ENCODE measurements at places on chromosomes 11 and 22.

GRCh38 chr11:76856106-76856505 lies 4.6 kb upstream of the ACER3 start:
- H3K27ac ChIP-seq: no peak overlapping the region
- no peak for DNase-seq
- H3K4me3 ChIP-seq: no peak overlapping the region
- no peaks in the 10 kb centered on the region for H3K27me3 ChIP-seq

DNA sequence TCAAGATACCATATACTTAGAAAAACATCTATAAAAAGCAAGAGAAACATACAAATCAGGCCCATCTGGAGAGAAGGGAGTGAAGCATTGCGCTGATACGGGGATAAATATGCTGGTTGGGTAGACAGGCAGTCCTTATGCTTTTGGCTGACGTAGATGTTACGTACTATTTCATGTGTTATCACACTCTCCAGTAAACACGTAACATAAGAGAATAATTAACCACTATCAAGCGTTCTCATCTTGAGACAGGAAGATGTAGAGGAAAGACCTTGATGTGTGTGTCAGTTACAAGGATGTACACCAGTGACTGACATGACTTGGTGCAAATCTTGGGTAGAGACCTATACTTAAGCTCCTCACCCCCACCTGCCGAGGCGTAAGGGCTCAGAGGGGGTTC lies 86.7 kb upstream of the PRODH start:
- no peaks in the 10 kb centered on the region for H3K4me1 ChIP-seq
- no peaks in the 10 kb centered on the region for H3K27me3 ChIP-seq
- no peak overlapping the region for H3K27ac ChIP-seq
- DNase-seq: no peak
- no peak overlapping the region for H3K4me3 ChIP-seq

- no peak overlapping the region for H3K4me3 ChIP-seq
- H3K27ac ChIP-seq: no peak overlapping the region
- DNase-seq: no peak
Measured at GRCh38 chr11:67174311-67174710, 55.2 kb downstream of the KDM2A start.

DNA sequence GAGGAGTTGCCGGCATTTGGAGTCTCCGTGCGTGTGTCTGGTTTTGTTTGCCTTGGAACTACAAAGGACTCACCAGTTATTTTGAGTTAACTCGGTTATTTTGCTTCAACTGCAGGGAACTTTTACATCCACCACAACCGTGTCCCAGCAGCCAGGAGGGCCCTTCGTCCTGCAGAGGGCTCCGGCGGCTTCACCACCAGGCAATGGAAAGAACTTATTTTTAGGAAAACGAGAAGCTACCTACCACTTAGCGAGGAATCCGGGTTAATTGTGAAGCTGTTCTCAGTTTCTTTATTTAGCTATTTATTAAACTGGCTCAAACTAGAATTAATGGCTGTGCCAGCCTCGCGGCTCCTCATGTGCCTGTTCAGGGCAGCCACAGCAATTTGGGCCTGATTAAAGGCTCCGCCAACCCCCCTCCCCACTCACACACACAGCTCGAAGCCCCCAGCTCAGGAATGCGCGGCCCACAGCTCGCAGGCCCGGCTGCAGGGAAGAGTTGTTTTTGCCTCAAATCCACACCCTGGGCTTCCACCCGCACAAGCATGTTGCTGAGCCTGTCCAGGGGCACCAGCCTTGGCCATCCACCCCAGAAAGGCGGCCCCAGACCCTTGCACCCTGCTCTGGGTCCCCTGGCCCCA lies 55.9 kb upstream of the FGF3 start:
- H3K4me3 ChIP-seq: no peak overlapping the region
- no peaks in the 10 kb centered on the region for H3K27me3 ChIP-seq
- no peak for DNase-seq
- H3K27ac ChIP-seq: no peak overlapping the region
- H3K4me1 ChIP-seq: no peaks in the 10 kb centered on the region

GRCh38 chr11:126154691-126155090 lies 56.8 kb downstream of the RPUSD4 start:
- H3K4me1 ChIP-seq: peaks cover 15% of the 10 kb centered on the region
- no peaks in the 10 kb centered on the region for H3K36me3 ChIP-seq
- H3K27ac ChIP-seq: no peak overlapping the region
- H3K4me3 ChIP-seq: no peak overlapping the region

GRCh38 chr11:77124041-77124440 lies 4.0 kb upstream of the MYO7A start:
- H3K27me3 ChIP-seq: no peaks in the 10 kb centered on the region
- no peak overlapping the region for H3K27ac ChIP-seq
- no peak overlapping the region for H3K4me3 ChIP-seq
- DNase-seq: no peak
- H3K36me3 ChIP-seq: no peaks in the 10 kb centered on the region
- peaks cover 13% of the 10 kb centered on the region for H3K4me1 ChIP-seq

DNA sequence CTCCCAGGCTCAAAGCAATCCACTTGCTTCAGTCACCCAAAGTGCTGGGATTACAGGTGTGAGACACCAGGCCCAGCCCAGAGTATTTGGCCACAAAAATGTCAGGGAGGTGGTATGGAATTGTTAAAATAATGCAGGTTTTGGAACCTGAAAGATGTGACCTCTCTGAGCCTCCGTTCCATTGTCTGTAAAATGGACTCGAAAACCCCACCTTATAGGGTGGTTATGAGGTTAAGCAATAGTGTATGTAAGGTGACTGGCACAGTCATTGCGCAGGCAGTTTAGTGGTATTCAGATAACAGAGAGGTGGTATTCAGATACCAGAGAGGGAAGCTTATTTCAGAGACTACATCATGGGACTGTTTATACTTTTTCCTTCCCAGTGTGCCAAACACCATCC lies 52.5 kb upstream of the PRSS23 start:
- H3K4me1 ChIP-seq: no peaks in the 10 kb centered on the region
- no peaks in the 10 kb centered on the region for H3K27me3 ChIP-seq
- no peak for DNase-seq
- H3K4me3 ChIP-seq: no peak overlapping the region
- H3K27ac ChIP-seq: no peak overlapping the region
- no peaks in the 10 kb centered on the region for H3K36me3 ChIP-seq

GRCh38 chr11:108803776-108804175 lies 138.9 kb downstream of the DDX10 start:
- peaks cover 13% of the 10 kb centered on the region for H3K4me1 ChIP-seq
- no peaks in the 10 kb centered on the region for H3K36me3 ChIP-seq
- no peak for DNase-seq
- H3K27me3 ChIP-seq: no peaks in the 10 kb centered on the region
- H3K4me3 ChIP-seq: no peak overlapping the region

DNA sequence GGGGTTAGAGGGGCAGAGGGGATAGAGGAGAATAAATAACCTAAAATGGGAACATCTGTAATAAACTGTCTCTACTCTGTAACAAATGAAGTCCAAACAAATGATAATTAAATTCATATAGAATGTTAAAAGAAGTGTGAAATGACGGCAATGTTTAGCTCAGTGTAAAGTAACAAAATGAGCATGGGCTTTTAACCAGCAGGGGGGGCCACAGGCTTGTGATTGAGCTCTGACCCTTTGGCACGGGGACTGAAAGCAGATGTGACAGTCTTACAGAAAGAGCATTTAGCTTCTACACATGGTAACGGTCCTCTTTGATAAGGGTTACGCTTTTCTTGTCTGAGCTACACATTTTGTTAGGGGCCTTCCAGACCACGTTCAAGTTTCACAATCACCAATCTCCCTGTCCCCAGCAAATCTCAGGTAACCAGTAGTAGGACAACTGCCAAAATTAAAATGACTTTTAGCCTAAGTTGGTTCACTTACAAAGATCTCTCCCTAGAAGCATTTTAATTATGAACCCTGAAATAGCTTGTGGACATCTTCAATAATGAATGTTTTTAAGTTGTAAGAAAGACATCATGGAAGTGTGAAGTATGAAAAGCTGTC lies 262.5 kb downstream of the DCDC1 start:
- no peak overlapping the region for H3K27ac ChIP-seq
- H3K4me3 ChIP-seq: no peak overlapping the region
- DNase-seq: no peak
- H3K36me3 ChIP-seq: no peaks in the 10 kb centered on the region

GRCh38 chr11:126284829-126285228 lies 1.9 kb downstream of the TIRAP start:
- no peaks in the 10 kb centered on the region for H3K36me3 ChIP-seq
- peak; percentile 39 for DNase-seq
- no peaks in the 10 kb centered on the region for H3K4me1 ChIP-seq
- H3K27me3 ChIP-seq: no peaks in the 10 kb centered on the region
- no peak overlapping the region for H3K27ac ChIP-seq

DNA sequence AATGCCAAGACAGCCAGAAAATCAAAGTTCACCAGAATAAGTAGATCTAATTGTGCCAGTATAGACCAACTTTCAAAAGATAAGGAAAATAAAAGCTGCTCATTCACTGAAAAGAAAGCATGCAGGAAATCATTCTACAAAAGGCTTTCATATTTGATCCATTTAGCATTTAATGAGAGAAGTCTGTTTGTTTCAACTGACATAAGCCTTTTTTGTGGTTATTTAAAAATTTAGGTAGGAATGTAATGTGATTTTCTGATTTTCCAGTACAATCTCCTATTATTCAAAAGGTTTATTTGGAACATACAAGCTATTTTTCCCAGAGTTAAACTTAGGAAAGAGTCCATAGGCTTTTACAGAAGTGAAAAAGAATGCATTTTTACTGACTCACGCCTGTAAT lies 92.7 kb downstream of the SBF2 start:
- no peak overlapping the region for H3K27ac ChIP-seq
- H3K4me1 ChIP-seq: no peaks in the 10 kb centered on the region
- DNase-seq: no peak
- H3K27me3 ChIP-seq: no peaks in the 10 kb centered on the region
- no peaks in the 10 kb centered on the region for H3K36me3 ChIP-seq

GRCh38 chr22:25908755-25909154 lies 166.8 kb downstream of the MYO18B start:
- H3K4me3 ChIP-seq: no peak overlapping the region
- no peak overlapping the region for H3K27ac ChIP-seq
- no peak for DNase-seq
- H3K36me3 ChIP-seq: no peaks in the 10 kb centered on the region

DNA sequence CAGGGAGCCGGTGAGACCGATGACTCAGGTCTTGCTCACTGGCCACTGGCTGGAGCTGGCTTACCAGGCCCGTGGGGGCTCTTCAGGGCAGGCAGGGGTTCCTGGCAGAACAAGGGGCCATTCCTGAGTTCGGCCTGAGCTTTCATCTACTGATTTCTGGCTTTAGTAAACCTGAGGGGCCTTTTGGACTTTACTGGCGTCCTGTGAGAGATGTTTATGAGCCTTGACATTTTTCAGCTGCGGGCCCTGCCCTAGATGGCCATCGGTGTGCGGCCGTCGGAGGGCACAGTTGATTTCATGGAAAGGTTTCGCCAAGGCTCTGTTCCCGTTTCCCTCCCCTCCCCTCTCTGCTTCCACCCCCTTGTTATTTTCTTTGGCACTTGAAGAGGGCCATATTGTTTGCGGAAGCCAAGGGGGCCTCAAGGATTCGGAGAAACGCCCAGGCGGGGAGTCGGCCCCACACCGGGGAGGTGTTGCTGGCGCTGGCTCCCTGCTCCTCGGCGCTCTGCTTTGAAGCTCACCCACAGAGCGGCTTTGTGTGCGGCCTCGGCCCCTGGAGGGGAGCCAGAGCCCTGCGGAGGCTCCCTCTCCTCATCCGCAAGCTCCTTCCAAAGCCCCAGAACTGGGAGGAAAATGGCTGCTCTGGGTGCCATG lies 17.7 kb downstream of the ELF5 start:
- DNase-seq: no peak
- no peak overlapping the region for H3K4me3 ChIP-seq
- H3K27me3 ChIP-seq: no peaks in the 10 kb centered on the region
- no peaks in the 10 kb centered on the region for H3K4me1 ChIP-seq
- H3K36me3 ChIP-seq: no peaks in the 10 kb centered on the region

DNA sequence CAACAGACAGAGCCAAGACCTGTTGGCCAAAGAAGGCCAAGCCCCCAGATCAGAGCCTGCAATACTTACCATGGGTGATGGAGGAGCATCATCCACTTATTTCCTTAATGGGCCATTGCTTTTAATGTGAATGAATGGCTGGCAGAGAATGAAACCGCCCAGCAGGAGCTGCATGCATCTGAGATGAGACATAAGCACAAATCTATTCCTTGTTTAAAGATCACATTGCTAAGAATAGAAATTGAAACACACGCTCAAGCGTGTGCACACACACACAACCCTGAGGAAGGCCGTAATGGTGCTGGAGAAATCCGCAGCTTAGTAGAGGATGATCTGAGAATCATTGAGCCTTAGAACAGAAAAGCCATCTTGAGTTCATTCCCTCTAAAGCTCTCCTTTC lies 5.3 kb upstream of the RRAS2 start:
- H3K4me1 ChIP-seq: no peaks in the 10 kb centered on the region
- no peak overlapping the region for H3K4me3 ChIP-seq
- H3K27ac ChIP-seq: no peak overlapping the region
- DNase-seq: no peak

- H3K27ac ChIP-seq: no peak overlapping the region
- H3K36me3 ChIP-seq: no peaks in the 10 kb centered on the region
- H3K4me3 ChIP-seq: no peak overlapping the region
- H3K4me1 ChIP-seq: no peaks in the 10 kb centered on the region
Measured at GRCh38 chr11:44417731-44418455, 108.0 kb upstream of the ALX4 start.

- H3K4me3 ChIP-seq: no peak overlapping the region
- H3K4me1 ChIP-seq: no peaks in the 10 kb centered on the region
- DNase-seq: no peak
- H3K27me3 ChIP-seq: peaks cover 8% of the 10 kb centered on the region
- H3K27ac ChIP-seq: no peak overlapping the region
- no peaks in the 10 kb centered on the region for H3K36me3 ChIP-seq
Measured at GRCh38 chr11:112541140-112542046, 280.7 kb upstream of the PLET1 start.

- DNase-seq: no peak
- peak overlapping the region; percentile 30 for H3K4me3 ChIP-seq
- H3K4me1 ChIP-seq: no peaks in the 10 kb centered on the region
- H3K27ac ChIP-seq: peak overlapping the region; percentile 76
- H3K27me3 ChIP-seq: no peaks in the 10 kb centered on the region
- H3K36me3 ChIP-seq: no peaks in the 10 kb centered on the region
Measured at GRCh38 chr11:105071089-105071732, 26.1 kb upstream of the CARD16 start.

GRCh38 chr11:11901929-11902328 lies 60.2 kb downstream of the USP47 start:
- no peaks in the 10 kb centered on the region for H3K27me3 ChIP-seq
- no peaks in the 10 kb centered on the region for H3K4me1 ChIP-seq
- no peak overlapping the region for H3K27ac ChIP-seq

GRCh38 chr11:73529204-73529530 lies 68.7 kb downstream of the FAM168A start:
- DNase-seq: no peak
- H3K4me1 ChIP-seq: peaks cover 47% of the 10 kb centered on the region
- H3K4me3 ChIP-seq: no peak overlapping the region
- no peaks in the 10 kb centered on the region for H3K27me3 ChIP-seq
- no peak overlapping the region for H3K27ac ChIP-seq

Measured in esophagus squamous epithelium (tissue), 5 donors.